ENCODE measurements at places on chromosomes 7 and 10.

- DNase-seq: no peak
Observed at GRCh38 chr7:47604496-47604890, 22.6 kb upstream of the TNS3 start.

DNA sequence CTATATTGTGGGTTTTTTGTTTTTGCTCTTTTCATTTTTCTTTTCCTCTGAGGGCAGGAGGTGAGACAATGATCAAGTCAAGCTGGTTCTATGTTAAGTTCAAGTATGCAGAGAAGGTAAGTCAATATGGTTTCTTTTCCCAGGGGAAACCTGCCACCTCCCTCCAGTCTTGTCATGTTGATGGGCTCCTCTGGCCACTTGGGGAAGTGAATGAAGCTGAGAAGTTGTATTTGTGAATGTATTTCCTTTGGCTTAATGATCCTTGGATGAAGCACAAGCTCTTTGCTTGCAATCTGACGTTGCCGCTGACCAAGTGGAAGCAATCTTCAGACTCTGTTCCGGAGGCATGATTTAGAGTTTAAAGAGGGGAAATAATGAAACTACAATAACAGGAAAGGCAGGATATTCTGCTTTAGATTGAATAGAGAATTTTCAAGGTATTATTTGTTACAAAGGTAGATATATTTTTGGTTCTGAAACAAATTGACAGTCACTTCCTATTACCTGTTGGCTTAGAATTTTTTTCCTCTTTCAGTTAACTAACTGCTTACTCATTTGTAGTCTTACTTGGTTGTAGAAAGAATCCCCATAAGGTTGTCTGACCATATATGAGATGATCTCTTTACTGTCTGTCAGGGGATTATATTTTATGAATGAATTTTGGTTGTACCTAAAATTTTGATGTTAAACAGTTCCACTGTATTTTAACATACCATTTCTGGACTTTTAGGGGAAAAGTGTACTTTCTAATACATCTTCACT lies 369.6 kb downstream of the AUTS2 start:
- no peak for DNase-seq

GRCh38 chr7:95342642-95343307 lies 18.4 kb upstream of the PON1 start:
- no peak for DNase-seq

DNA sequence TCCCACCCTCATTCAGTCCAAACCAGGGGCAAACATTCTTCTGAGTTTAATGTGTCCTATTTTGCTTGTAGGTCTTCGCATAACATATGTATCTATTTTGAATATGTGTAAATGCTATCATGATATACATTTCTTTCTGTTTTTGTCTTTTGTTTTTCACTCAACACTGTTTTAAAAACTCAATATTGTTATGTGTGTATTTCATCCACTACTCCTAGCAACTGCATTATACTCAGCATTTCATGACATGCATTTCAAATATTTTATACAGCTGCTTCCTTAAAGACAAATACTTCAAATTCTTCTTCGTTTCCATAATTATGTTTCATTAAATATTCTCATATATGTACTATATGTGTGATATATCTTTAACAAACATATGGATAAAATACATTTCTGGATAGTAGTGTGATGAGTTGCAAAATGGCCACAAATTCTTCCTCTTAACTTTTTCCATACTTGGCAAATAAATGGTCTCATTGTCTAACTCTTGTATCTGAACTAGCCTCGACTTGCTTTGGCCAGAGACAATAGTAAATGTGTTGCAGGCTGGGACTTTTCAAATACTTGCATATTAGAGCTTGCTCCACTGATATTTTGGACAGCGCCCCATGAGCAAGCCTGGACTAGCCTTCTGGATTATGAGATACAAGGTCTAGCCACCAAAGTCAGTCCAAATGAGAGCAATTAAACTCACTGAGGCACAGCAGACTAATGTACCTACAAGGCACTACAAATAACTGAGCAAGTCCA lies 539.7 kb upstream of the KCND2 start:
- DNase-seq: no peak

DNA sequence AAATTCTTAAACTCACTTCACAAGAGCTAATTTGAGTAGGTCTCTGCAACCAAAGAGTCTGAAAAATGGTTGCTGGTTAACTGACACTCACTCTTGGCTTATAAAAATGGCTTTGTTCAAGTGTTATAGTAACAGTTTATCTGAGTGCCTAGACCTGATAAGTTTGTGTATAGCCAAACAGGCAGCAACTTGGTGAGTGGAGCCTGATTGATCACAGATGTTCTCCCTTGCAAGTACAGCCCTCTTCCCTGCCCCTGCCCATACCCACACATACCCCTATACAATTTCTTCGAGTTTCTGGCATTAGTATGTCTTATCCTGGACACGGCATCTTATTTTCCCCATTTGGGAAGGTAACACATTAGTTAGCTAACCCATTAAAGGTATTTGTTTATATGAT lies 149.5 kb downstream of the SLC16A9 start:
- DNase-seq: no peak

GRCh38 chr10:42802876-42803275 lies 20.3 kb downstream of the BMS1 start:
- DNase-seq: no peak

DNA sequence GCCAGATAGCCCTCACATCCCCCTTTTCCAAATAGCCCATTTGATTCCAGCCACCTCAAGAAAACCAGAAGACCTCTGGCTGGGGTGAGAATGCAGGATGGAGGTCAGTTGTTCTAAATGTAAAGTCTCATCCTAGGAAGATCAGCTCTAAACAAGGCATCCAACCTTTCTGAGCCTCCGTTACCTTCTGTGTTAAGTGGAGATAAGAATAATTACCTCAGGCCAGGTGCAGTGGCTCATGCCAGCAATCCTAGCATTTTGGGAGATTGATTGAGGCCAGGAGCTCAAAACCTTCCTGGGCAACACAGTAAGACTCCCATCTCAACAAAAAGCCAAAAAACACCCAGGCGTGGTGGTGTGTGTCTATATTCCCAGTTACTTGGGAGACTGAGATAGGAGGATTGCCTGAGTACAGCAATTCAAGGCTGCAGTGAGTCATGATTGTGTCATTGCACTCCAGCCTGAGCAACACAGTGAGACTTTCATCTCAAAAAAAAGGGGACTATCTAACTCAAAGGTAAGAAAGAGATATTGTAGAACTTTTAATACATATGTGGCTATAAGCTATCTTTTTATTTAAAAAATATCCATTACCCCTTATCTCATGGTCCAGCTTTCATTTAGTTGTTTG lies 43.5 kb downstream of the PRTFDC1 start:
- DNase-seq: no peak
